ENCODE measurements at places on chromosomes 13 and 19. TPM values are rescaled to one million over a fixed set of nuclear protein-coding genes. Genes with fewer than 3 reads are reported as not detected.

C13orf42 gene
- polyA plus RNA-seq, result 0.03 TPM

SERTAD3 gene
- polyA plus RNA-seq, result 23.5 TPM

CPAMD8 gene
- polyA plus RNA-seq, result 4.1 TPM

KLK12 gene
- not detected for polyA plus RNA-seq

AMER2 gene
- not detected for polyA plus RNA-seq

IL11 gene
- polyA plus RNA-seq, result 0.04 TPM

CYP2A7 gene
- not detected for polyA plus RNA-seq

GRCh38 chr19:55485439-55486011 is 537 bp downstream of the NAT14 start:
- DNase-seq, result peak; percentile 70

DNA sequence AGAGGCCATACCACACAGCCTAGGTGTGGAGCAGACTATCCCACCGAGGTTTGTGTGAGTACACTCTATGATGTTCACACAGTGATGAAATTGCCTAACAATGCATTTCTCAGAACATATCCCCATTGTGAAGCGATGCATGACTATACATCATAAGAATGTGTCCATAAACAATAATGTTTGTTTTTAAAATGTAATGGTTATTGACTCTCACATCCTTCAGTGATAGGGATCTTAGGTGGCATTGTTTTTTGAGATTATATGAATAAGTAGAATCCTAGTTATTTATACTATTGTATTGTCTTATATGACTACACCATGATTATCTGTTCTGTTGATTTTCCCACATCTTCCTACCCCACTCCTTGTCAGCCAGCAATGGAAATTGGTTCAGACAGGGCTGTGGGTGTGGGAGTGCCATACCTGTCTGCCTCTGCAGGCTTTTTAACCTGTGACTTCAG is 13.6 kb downstream of the CCNA1 start:
- no peak for DNase-seq

- DNase-seq, result peak; percentile 51
These were observed 6.9 kb upstream of the CEACAM5 start for GRCh38 chr19:41701401-41702075.

DNA sequence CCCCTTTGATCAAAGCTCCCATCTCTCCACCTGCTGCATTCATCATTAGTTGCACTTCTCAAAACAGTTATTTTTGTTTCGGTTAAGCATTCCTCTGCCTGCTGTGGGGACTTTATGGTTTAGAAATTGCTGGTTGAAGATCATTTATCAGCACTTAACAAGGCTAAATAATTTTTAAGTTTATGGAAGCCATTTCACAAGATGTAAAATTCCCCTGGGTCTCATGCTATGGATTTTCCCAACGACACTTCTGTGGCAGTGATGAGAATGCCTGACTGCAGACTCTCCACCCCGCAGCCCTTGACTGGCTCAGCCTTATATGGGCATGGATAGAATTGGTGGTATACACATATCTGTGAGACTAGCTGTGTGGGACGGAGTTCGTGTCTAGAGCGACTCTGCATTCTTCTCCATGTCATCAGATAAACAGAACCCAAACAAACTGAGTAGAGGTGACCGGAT is 52.8 kb downstream of the COL4A2 start:
- no peak for DNase-seq

GRCh38 chr13:90201202-90201601 is 1146.3 kb upstream of the MIR17HG start:
- DNase-seq, result no peak

DNA sequence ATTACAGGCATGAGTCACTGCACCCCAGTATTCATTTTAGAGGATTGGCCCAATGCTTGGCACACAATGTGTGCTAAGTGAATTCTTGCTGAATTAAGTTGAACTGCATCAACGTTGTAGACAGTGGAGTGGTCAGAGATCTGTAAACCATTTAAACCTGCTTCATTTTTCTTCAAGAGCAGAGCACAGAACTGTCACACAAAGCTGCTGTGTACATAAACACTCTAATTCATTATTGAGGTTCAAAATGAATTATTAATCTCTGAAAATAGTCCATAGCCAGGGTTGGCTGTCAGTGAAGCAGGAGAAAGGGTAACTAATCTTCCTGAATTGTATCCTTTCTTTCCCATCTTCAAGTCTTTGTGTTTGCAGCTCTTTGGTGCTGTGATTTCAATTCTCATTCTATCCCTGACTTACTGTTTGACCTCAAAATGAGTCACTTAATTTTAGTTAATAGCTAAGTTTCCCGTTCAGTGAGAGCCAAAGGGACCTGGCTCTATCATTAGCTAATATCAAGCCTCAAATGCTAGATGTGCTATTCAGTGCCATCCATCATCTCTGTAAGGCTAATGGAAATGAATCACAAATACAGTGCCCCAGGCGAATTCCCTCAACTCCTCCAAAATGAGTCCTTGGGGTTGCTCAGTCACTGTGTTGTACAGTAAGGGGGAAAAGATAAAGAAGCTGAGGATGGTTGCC is 77.0 kb upstream of the TSC22D1 start:
- no peak for DNase-seq

DNA sequence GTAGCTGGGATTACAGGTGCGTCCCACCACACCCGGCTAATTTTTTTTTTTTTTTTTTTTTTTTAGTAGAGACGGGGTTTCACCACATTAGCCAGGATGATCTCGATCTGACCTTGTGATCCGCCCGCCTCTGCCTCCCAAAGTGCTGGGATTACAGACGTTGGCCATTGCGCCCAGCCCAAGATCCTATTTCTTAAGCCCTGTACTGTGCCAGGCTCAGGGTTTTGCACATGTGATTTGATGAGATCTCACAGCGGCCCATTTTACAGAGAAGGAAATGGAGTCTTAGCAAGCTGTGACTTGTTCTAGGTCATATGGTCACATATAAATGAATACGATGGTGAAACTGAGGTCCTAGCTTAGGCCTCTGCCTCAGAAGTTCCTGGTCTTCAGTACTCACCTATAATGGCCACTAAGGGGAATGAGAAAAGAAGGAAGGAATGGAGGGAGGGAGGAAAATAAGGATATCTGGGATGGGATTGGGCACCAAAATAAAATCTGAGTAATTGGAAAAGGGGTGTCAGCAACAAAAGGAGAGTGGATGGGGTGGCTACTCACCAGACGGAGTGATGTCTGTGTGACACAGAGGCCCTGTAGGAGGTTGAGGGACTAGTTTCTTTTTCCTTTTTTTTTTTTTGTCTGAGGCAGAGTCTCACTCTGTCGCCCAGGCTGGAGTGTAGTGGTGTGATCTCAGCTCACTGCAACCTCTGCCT is 1.3 kb downstream of the OSCAR start:
- peak; percentile 25 for DNase-seq

DNA sequence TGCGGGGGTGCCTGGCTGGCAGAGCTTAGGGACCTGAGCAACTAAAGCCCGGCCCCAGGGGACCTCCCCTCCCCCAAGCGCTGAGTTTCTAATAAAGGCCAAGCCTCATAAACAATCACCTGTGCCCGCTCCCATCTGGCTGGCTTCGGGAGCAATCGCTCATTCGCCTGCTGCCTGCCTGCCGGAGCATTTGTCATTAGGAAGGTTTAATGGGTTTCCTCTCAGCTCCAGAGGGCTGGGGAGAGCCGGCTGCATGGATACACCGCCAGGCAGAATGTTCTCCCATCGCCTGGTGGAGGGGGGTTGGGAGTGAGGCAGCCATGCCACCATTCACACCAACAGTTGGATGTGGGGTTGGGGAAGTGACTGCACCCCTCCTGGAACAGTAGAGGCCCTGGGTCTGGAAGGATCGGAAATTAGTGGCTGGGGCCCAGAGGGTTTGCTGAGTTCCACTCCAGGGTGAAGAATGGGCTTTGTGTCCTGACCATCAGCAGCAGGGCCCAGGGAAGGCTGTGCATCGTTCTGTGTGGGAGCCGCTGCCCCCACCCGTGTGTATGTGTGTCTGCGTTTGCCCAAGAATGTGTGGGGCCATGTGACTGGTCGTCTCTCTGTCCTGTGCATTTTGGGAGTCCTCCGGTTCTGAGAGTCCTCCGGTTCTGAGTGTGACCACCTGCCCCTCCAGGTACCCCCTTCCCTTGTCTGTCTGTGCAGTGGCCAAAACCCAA is 15.3 kb downstream of the PIN1 start:
- DNase-seq, result no peak

DNA sequence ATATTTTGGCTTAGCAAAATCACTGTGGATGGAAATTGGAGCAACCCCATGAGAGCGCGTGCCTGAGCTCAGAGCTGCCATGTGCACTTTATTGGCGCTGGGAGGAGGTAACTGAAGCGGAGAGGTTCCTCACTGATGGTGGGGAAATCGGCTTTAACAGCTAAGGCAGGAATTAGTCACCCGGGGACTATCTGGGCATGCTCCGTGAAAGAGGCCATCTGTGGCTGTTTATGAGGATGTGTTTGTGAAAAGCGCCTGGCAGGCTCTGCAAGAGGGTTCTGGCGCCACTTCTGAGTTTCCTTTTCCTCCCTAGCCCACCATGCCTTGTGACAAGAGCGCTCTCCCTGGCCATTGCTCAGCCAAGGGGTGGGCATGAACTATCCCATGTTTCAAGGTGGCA is 815.6 kb downstream of the UQCRFS1 start:
- DNase-seq, result no peak

GRCh38 chr13:48258002-48258401 is 25.0 kb downstream of the ITM2B start:
- no peak for DNase-seq

GRCh38 chr19:29622166-29623070 is 16.3 kb downstream of the POP4 start:
- DNase-seq, result peak; percentile 78

- DNase-seq, result no peak
These were observed at the start of gene CBLC for GRCh38 chr19:44777715-44778347. TSS of gene CBLC (plus strand) at chr19:44777890. CDS start at chr19:44777932, 42 bp downstream.

- DNase-seq, result no peak
These were observed 195.8 kb downstream of the HS6ST3 start for GRCh38 chr13:96285729-96286128.

GRCh38 chr13:26784704-26785639 is 24.4 kb upstream of the GPR12 start:
- DNase-seq, result peak; percentile 92

DNA sequence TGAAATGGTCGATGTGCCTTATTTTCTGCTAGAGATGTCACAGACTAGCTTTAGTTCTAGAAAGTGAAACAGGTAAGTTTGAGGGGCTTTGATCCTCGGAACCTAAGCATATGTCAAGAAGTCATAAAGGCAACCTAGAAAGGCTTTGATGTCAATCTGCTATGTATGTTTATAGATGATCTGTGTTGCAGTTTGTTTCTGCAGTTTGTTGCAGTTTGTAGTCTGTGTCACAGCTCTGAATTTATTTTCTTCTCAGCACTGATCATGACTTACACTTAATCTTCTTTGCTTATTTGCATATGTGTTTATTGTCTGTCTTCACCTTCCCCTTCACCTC is 5.9 kb downstream of the LSM14A start:
- no peak for DNase-seq

DNA sequence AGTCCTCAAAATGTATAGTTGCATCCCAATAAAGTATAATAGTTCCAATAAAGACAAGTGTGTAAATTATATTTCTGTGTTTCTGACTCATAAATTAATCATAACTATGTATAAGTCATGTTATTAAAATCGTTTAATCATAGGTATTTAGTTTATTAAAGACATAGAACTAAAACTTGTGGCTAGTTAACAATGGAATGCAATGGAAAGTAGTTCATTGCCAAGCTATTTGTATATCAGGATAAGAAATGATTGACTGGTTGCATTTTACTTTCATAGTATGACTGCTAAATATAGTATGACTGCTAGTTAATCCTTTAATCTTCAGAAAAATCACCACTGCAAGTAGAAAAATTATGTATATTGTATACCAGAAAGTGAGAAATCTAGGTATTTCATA is 16.9 kb downstream of the COG3 start:
- no peak for DNase-seq

DNA sequence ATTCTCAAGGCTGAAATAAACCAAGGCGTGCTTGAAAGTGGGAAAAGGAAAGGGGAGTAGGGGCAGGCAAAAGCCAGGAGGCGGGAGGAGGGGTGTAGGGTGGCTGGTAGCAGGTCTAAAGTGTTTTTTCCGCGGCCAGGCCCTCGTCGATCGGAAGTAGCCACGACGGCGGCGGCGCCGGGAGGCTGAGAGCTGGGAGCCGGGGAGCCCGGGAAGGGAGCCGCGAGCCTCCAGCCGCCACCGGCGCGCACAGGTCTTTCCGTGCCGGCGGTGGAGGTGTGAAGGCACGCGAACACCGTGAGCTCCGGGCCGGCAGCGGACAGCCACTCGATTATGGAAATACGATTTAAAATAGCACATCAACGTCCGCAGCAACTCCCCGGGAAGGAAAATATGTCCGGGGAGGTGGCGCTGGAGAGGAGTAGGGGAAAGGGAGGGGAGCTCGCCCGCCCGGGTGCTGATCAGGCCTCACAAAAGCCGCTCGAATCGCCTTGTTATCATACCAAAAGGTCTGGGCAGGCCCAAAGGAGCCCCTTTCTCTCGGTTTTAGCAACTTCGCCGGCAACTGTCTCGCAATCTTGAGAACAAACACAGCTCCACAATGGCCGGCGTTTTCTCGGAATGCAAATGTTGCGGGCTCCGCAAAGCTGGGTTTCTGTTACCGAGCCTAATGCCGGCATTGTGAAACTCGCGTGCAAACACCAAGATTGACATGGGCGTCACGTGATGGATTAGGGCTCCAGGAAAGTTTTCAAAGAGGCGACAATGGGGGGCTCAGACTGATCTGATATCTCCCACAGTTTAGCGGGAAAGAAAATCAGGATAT is 2.9 kb upstream of the PCDH8 start:
- DNase-seq, result no peak
